Colonic mucosa (tissue), 4 donors: ENCODE measurements at places on chromosomes 7 and 10. TPM values are rescaled to one million over a fixed set of nuclear protein-coding genes. Genes with fewer than 3 reads are reported as not detected.

GRCh38 chr7:51019891-51020870 is 237.5 kb upstream of the GRB10 start:
- H3K4me1 ChIP-seq = no peaks in the 10 kb centered on the region
- no peak for DNase-seq
- no peaks in the 10 kb centered on the region for H3K36me3 ChIP-seq
- no peak overlapping the region for H3K27ac ChIP-seq

DNA sequence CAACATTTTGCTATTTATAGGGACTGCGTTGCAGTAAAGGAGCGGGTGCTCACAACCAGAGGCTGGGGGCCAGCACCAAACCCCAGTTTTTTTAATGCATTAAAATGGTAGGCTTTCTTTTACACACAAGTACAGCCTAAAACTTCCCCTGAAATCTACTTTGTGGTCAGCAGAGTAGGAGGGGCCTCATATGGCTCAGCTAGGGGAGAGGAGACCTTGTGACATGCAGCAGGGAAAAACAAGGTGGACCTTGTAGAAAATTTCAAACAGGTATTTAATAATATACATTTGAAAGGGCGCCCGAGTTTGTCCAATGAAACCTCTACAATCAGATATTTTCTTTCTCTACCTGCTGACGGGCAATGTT is 1.4 kb downstream of the CCDC136 start:
- peaks cover 4% of the 10 kb centered on the region for H3K4me1 ChIP-seq
- no peak overlapping the region for H3K27ac ChIP-seq
- no peak for DNase-seq
- H3K27me3 ChIP-seq = no peaks in the 10 kb centered on the region
- no peaks in the 10 kb centered on the region for H3K36me3 ChIP-seq

GRCh38 chr7:146027243-146027642 is 89.4 kb upstream of the CNTNAP2 start:
- no peak overlapping the region for H3K4me3 ChIP-seq
- H3K36me3 ChIP-seq = no peaks in the 10 kb centered on the region

Gene COL28A1
- 3.5 TPM for total RNA-seq

- no peak overlapping the region for H3K27ac ChIP-seq
- no peak overlapping the region for H3K4me3 ChIP-seq
- H3K4me1 ChIP-seq = no peaks in the 10 kb centered on the region
- no peaks in the 10 kb centered on the region for H3K27me3 ChIP-seq
These were observed 29.5 kb downstream of the R3HCC1L start for GRCh38 chr10:98163941-98164340.

DNA sequence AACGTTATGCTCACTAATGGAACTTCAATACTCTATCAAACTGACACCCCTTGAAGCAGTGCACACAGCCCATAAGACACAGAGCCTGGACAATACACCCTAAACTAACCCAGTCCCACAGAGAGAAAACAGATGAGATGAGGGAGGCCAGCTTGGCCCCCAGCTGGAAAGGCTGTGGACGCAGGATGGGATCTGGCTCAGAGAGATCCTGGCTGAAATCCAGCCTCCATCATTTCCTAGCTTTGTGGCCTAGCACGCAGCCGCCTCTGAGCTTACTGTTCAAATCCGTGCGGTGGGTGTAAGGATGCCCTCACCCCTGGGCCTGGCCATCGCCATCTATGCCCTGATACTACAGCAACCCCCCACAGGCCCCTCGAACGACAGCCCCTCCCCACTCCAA is 32.7 kb downstream of the SNX8 start:
- H3K4me1 ChIP-seq = no peaks in the 10 kb centered on the region
- no peak for DNase-seq
- H3K27ac ChIP-seq = no peak overlapping the region
- no peaks in the 10 kb centered on the region for H3K27me3 ChIP-seq
- no peaks in the 10 kb centered on the region for H3K36me3 ChIP-seq
- no peak overlapping the region for H3K4me3 ChIP-seq

DNA sequence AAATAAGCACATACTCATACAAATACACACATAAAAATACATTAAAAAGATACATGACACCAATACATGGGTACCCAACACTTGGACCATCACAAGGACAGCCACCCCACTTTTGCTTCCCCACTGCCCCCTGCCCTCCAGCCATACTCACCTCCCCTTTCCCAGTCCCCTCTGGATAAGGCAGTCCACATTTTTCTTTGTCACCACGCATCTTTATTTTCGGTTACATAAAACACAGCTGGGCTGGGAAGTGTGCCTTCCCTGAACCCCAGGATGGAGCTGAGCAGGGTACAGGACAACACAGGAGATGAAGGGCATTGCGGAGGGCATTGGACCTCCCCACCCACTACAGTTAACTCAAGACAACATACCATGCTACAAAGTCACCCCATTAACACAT is 1.1 kb upstream of the HOXA3 start:
- H3K27me3 ChIP-seq = peaks cover 4% of the 10 kb centered on the region
- no peak overlapping the region for H3K4me3 ChIP-seq
- peak overlapping the region; percentile 97 for H3K27ac ChIP-seq
- H3K36me3 ChIP-seq = no peaks in the 10 kb centered on the region
- peak; percentile 25 for DNase-seq
- H3K4me1 ChIP-seq = peaks cover 11% of the 10 kb centered on the region

DNA sequence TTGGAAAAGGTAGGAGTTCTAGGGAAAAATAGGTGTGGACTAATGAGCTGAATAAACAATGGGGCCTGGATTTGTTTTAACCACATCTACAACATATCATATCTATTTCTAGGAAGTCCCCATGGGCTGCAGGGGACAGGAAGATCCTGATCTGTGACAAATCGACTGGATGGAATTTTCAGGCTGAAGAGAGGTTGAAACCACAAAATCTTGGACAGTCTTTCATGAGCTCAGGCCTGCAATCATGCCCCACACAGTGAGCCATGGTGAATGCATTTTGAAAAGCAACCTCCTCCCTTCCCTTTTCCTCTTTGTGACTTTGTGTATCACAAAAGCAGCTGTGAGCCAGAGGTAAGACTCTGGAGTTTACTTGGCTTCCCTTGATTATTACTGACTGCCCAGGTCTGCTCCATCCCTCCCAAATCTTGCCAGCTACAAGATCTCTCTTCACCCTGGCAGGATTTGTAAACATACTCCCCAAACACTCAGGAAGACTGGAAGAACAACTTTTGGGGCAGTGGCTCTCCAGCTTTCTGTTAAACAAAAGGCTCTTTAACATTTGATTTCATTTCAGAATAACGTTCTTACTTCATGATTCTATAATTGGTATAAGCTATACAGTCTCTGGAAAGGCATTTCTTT is 66.4 kb downstream of the ASAH2B start:
- no peak overlapping the region for H3K4me3 ChIP-seq
- DNase-seq = no peak
- H3K36me3 ChIP-seq = no peaks in the 10 kb centered on the region
- no peaks in the 10 kb centered on the region for H3K27me3 ChIP-seq
- H3K4me1 ChIP-seq = no peaks in the 10 kb centered on the region

GRCh38 chr10:75857269-75857846 is 425.9 kb downstream of the LRMDA start:
- no peak overlapping the region for H3K27ac ChIP-seq
- H3K36me3 ChIP-seq = no peaks in the 10 kb centered on the region
- H3K27me3 ChIP-seq = no peaks in the 10 kb centered on the region
- no peaks in the 10 kb centered on the region for H3K4me1 ChIP-seq
- H3K4me3 ChIP-seq = no peak overlapping the region
- no peak for DNase-seq

Gene CLDN12
- total RNA-seq = 52.5 TPM

DNA sequence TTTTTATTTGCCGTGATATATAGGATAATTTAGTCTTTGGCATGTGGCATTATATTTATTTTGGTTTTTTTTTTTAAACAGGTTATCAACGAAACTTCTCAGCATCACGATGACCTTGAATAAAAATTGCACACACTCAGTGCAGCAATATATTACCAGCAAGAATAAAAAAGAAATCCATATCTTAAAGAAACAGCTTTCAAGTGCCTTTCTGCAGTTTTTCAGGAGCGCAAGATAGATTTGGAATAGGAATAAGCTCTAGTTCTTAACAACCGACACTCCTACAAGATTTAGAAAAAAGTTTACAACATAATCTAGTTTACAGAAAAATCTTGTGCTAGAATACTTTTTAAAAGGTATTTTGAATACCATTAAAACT is 9.1 kb downstream of the VIM start:
- no peak overlapping the region for H3K27ac ChIP-seq
- no peaks in the 10 kb centered on the region for H3K36me3 ChIP-seq
- H3K4me3 ChIP-seq = no peak overlapping the region
- peaks cover 9% of the 10 kb centered on the region for H3K4me1 ChIP-seq

Gene TMEM184A
- 35.8 TPM for total RNA-seq

Gene CARD11
- 1.8 TPM for total RNA-seq

GRCh38 chr10:35416619-35417312 is 80.5 kb downstream of the CCNY start:
- no peak overlapping the region for H3K4me3 ChIP-seq
- no peaks in the 10 kb centered on the region for H3K36me3 ChIP-seq
- no peak overlapping the region for H3K27ac ChIP-seq
- no peaks in the 10 kb centered on the region for H3K4me1 ChIP-seq
- no peak for DNase-seq

DNA sequence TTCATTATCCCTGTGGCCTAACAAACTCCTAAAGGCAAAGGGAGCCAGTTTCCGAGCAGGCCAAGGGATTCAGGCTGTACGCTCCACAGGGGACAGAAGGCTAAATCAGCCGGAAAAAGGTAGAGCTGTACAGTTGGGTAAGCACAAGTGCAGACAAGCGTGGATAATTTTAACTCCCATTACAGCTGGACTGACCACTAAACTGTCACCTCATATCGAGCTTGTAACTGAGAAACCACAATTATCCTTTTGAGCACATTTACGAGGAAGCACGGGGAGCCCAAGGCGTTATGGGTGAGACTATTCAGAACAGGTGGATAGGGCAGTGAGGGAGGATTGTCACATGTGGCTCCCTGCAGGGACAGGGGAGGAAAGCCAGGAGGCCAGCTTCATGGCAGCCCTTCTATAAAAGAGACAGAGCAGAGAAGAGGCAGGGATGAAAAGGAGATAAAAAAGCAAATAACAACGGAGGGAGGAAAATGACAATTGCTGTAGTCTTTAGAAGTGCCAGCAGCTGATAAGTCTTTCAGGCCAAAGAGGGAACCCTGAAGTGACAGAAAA is 288.0 kb downstream of the FGFR2 start:
- no peak for DNase-seq
- H3K36me3 ChIP-seq = no peaks in the 10 kb centered on the region
- H3K27ac ChIP-seq = no peak overlapping the region
- no peak overlapping the region for H3K4me3 ChIP-seq

DNA sequence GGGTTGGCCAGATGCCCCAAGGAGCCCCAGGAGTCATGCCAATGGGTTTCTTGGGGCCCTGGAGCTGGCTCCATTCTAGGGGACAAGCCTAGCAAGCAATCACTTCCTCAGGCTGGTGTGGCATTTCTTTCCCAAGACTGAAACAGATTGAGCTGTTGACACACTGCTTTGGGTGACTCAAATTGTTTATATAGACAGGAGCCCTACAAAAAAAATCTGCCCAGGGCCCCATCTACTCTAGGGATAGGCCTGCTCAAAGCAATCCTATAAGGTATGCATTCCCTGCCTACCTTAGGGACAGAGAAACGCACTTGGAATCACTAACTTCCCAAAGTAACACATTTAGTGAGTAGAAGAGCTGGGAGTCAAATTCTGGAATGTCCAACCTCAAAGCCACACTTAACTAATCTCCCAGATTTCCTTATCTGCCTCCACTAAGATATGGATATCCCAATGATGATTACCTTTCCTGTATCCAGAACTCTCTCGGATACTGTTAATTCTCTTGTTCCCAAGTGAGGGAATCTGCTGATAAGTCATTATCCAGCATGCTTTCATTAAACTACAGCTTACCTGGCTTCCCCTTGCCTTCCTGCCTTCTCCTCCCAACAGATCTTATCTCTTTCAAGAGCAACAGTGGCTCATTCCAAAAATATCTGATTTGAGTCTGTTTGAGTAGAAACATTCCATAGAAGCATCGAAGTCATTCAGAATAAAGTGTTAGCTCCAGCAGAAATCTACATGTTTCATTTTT is 3.1 kb downstream of the ABLIM1 start:
- H3K36me3 ChIP-seq = no peaks in the 10 kb centered on the region
- H3K27ac ChIP-seq = no peak overlapping the region
- H3K27me3 ChIP-seq = no peaks in the 10 kb centered on the region
- peaks cover 10% of the 10 kb centered on the region for H3K4me1 ChIP-seq
- no peak for DNase-seq

Gene TRIM50
- not detected for total RNA-seq

Gene ASB15
- not detected for total RNA-seq

DNA sequence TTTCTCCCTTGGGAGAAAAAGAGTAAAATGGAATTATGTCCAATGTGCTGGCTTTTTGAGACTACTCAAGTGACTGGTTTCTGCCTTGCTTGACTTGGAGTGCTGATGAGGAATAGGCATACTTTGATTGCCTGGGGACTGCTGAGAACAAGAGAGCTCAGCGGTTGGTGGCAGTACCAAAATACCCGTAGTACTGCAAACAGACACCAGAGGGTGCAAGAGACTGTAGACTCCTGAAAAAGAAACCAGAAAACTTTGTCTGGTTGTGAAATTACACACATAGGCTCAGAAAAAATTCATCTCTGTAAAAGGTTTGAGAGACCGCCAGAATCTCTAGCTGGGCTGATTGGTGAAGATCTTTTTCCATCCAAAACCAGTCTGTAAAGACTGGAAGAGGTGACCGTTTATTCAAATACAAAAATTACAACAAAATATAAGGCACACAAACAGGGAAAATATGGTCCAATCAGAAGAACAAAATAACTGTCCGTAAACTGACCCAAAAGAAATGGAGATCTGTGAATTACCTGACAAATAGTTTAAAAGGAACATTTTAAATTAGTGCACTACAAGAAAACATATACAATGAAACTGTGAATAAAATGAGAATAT is 18.5 kb downstream of the BICC1 start:
- no peak overlapping the region for H3K4me3 ChIP-seq
- H3K36me3 ChIP-seq = no peaks in the 10 kb centered on the region
- H3K27me3 ChIP-seq = no peaks in the 10 kb centered on the region
- DNase-seq = peak; percentile 66
- no peaks in the 10 kb centered on the region for H3K4me1 ChIP-seq

Gene FBH1
- 67.7 TPM for total RNA-seq

Gene POT1
- total RNA-seq = 12.0 TPM

GRCh38 chr10:95208702-95209391 is 14.8 kb downstream of the ACSM6 start:
- no peak for DNase-seq
- no peak overlapping the region for H3K4me3 ChIP-seq
- no peaks in the 10 kb centered on the region for H3K27me3 ChIP-seq
- no peaks in the 10 kb centered on the region for H3K4me1 ChIP-seq
- no peaks in the 10 kb centered on the region for H3K36me3 ChIP-seq
- no peak overlapping the region for H3K27ac ChIP-seq

GRCh38 chr10:85888004-85888403 is 478.6 kb downstream of the GRID1 start:
- no peaks in the 10 kb centered on the region for H3K27me3 ChIP-seq
- no peaks in the 10 kb centered on the region for H3K36me3 ChIP-seq
- H3K4me3 ChIP-seq = no peak overlapping the region
- no peak overlapping the region for H3K27ac ChIP-seq
- DNase-seq = no peak
- no peaks in the 10 kb centered on the region for H3K4me1 ChIP-seq
